ENCODE measurements at places on chromosomes 16 and 17. TPM values are rescaled to one million over a fixed set of nuclear protein-coding genes. Genes with fewer than 3 reads are reported as not detected.

The TVP23A gene
- total RNA-seq: 0.21 TPM

DNA sequence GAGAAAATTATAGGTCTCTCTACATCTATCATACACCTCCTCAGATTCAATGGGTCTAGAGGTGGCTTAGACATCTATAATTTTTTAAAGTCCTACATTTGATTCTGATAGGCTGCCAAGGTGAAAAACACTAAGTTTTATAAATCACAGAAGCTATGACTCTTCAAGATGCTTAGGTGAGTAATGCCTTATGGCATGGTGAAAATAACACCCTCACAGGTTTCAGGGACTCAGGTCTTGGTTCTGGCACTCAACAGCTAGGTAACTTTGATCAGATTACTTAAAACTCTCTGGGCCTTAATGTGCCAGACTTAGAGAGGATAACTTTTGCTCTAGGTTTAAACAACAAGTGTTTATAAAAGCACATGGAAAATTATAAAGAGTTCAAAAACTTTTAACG, 2.0 kb upstream of the COX10 start:
- DNase-seq: no peak

GRCh38 chr17:43578699-43579565, 32.8 kb upstream of the ETV4 start:
- DNase-seq: no peak

The ZNF205 gene
- 25.1 TPM for total RNA-seq

DNA sequence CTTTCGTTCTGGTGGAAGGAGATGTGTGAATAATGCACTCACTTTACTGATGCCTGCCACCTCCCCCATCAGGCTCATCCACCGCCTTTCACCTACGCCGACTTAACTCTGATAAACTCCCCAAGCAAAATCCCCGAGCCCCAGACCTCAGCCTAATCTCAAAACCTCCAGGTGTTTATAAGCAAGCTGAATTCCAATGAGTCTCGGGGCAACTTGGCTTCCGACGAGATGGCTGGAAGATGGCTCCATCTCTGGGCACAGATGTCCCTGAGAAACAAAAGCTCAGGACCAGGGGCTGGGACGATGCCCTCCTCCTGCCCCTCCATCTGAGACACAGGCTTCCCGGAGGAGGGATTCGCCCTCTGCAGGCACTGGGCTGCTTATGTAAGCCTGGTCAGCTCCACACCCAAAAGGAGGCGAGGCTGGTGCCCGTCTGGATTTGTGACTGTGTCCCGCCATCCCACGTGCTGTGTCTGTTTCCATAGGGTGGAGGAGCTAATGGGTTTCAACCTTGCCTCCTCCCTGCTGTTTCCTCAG, 386.4 kb upstream of the TNRC6C start:
- no peak for DNase-seq

DNA sequence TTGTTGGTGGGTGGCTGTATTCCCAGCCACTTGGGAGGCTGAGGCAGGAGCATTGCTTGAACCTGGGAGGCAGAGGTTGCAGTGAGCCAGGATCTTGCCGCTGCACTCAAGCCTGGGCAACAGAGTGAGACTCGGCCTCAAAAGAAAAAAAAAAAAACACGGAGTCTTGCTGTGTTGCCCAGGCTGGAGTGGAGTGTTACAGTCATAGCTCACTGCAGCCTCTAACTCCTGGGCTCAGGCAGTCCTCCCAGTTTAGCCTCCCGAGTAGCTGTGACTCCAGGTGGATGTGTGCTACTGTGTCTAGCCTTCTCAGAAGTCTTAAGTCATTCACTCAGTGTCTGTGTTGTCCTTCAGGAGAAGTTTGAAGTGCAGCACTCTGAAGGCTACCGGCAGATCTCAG, 27.4 kb downstream of the NDE1 start:
- DNase-seq: no peak

DNA sequence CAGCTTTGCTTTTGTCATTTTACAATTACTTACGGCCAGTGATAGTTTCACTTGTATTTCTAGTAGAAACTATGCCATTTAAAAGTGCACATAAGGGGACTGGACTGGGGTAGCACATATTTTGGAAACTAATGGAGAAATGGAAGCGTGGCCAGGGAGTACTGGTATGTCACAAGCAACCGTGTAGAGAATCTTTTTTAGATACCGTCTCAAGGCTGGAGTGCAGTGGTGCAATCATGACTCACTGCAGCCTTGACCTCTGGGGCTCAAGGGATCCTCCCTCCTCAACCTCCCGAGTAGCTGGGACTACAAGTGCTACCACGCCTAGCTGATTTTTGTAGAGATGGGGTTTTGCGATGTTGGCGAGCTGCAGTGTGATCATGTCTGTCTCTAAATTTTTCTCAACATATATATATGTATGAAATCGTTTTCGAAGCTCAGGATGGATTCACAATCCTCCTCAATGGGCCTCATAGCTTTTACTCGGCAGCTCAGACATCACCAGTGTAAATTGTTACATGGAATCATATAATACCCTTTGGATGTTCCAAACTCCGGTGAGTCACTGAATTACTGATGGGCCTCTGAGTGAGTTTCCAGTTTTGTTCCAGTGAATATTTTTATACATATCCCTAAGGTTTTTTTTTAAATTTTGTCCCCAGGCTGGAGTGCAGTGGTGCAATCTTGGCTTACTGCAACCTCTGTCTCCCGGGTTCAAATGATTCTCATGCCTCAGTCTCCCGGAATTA, 51.7 kb downstream of the ZNF778 start:
- DNase-seq: no peak

The KRTAP4-3 gene
- total RNA-seq: not detected

- DNase-seq: no peak
These were observed 4.7 kb upstream of the ASGR2 start for GRCh38 chr17:7119314-7119713.

- DNase-seq: peak; percentile 78
These were observed 1.5 kb downstream of the LRRC3C start for GRCh38 chr17:39928858-39929645.

DNA sequence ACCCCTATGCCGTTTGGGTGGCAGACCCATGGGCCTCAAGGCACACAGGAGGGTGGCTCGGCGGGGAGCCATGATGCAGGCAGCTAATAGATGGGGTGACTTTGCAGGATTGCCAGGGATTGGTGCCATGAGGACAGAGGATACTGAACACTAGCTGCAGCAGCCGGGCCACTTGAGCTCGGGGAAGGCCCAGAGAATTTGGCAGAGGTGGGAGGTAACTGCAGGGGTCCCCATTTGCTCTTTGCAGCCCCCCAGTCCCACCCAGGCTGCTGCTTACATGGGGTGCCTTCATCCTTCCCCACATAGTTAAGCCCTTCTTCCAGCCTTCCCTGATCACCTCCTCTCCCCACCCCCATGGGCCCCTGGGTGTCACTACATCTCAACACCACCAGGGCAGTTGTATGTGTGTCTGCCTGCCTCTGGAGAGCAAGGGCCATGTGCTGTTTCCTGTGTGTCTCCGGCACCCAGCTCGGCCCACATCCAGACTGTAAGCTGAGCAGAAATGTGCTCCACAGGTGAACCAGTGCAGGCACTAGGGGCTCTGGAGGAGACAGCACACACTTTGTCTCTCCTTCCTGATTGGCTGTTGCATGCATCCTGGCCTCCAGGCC, 52.0 kb downstream of the SREBF1 start:
- no peak for DNase-seq

GRCh38 chr16:87734644-87735043, 31.1 kb downstream of the KLHDC4 start:
- no peak for DNase-seq

GRCh38 chr16:50652836-50653425, 28.2 kb downstream of the SNX20 start:
- no peak for DNase-seq
